ENCODE measurements at places on chromosomes 5 and 9.
A peak's percentile ranks its signal among the peaks of the same experiment; 100 is the strongest.

DNA sequence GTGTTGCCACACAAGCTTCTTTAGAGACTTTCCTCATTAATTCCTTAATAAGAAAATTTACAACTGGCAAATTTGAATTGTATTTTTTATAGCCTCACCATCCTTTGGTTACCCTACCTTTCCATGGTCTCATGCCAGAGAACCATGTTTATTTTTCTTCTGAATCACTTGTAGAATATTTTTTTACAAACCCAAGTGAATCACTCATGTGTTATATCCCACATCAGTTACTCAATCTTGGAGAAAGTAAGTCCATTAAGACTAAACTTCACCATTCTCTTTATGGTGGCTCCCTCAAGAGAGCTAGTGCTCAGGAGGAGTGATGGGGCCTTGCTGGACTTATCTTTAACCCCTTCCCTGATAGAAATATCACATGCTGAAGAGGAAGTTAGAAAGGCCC lies 128.9 kb downstream of the SUSD1 start:
- DNase-seq = no peak

DNA sequence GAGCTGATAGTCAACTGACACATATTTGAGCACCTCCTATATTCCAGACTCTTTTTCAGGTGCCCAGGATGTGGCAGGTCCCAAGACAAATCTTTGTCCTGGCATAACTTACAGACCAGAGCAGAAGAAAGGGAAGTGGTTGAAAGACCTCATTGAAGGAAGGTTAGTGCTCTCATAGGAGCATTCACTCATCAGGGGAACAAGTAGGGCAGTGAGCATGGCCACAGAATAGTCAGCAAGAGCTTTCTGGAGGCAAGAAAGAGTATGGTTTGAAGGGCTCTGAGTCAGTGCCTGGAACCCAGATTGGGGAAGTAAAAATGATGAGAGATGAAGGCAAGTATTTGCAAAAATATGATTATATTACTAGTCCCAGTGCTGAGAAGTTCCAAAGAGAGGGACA lies 25.0 kb upstream of the ERMP1 start:
- no peak for DNase-seq

- no peak for DNase-seq
Observed at GRCh38 chr9:106588626-106589025, 274.3 kb upstream of the ZNF462 start.

DNA sequence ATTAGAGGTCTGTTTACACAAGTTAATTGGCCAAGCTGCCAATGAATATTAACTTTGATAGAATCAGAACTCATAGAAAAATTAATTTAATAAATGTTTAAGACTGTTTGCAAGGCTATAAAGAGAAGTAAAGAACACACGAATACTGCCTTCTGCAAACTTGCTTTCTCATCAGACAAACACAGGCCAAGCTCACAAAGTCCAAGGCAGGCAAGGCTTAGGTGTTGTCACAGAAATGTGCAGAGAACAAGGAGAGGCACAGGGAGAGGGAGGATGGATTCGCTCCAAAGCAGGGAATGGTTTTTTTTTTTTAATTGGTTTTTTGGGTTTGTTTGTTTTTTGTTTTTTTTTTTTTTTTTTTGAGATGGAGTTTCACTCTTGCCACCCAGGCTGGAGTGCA lies 43.4 kb downstream of the RETREG1 start:
- DNase-seq = no peak

GRCh38 chr5:140073296-140073695 lies 30.2 kb upstream of the NRG2 start:
- DNase-seq = no peak

GRCh38 chr5:150637245-150638052 lies 3.0 kb upstream of the SYNPO start:
- DNase-seq = no peak

DNA sequence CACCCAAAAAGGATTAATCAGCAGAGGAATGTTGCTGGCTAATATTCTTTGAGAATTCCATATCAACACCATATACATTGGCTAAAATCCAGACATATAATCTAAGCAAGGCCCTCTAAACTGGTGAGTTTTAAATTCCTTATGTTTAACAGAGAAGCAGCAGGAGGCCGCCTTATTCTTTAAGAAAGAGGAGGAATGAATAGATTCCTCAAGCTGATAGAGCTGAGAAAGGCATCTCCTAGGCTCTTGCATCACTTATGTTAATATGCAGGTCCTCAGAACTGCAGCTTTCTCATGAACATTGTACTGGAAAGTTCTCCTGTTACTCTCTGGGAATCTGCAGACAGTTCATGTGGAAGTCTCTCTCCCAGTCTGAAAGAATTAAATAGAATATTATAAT lies 20.1 kb upstream of the SMARCA2 start:
- no peak for DNase-seq

- DNase-seq = peak; percentile 10
Observed at GRCh38 chr9:16515207-16515606, 355.3 kb downstream of the BNC2 start.

DNA sequence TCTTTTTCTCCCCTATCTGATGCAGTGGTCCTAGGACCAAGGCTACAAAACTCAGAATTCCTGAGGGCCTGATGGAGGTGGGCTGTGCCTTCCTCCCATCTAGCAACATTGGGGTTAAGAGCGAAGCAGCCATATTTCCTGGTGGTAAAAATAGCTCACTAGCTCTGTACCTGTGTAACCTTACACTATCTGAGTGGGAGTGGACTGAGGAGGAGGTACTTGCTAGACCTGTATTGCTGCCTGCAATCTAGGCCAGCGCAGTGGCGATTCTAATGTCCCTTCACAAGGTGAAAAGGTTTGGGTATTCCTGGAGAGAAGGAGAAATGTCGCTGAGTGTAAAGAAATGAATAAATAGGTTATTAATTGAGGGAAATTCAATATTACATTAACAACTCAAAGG lies 80.2 kb upstream of the LIFR start:
- no peak for DNase-seq
